ENCODE measurements at places on chromosomes 5 and 9. TPM values are rescaled to one million over a fixed set of nuclear protein-coding genes. Genes with fewer than 3 reads are reported as not detected.

Gene ENHO
- 102 TPM for total RNA-seq

DNA sequence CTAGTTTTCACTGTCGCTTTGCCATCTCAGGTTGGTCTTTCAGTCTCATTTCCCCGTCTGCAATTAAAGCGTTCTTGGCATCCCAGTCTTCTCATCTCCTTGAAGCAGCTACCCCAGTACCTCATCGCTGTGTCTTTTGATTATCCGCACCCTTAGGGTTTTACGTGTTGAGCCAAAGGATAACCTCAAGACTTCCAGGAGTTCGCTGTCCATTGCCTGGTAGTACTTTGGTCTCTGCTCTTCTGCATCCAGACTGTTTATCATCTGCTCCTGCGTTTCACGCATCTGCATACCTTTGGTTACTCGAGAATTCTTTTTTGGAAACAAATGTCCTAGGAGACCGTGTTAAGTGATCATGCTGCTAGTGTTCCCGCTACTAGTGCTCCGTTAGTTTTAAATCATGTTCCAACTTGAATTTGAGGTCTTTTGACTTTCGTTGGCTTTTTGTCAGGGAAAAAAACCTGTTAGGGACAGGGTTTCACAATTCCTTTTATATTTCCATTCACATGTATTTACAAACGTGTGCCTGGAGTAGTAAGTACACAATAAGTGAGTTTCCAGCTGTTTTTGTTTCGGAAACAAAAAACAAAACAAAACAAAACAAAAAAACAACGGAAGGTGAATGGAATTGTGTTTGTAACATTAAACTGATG is 888 bp downstream of the RABGAP1 start:
- no peak for DNase-seq

GRCh38 chr5:163379298-163380155 is 57.9 kb upstream of the CCNG1 start:
- DNase-seq, result no peak

DNA sequence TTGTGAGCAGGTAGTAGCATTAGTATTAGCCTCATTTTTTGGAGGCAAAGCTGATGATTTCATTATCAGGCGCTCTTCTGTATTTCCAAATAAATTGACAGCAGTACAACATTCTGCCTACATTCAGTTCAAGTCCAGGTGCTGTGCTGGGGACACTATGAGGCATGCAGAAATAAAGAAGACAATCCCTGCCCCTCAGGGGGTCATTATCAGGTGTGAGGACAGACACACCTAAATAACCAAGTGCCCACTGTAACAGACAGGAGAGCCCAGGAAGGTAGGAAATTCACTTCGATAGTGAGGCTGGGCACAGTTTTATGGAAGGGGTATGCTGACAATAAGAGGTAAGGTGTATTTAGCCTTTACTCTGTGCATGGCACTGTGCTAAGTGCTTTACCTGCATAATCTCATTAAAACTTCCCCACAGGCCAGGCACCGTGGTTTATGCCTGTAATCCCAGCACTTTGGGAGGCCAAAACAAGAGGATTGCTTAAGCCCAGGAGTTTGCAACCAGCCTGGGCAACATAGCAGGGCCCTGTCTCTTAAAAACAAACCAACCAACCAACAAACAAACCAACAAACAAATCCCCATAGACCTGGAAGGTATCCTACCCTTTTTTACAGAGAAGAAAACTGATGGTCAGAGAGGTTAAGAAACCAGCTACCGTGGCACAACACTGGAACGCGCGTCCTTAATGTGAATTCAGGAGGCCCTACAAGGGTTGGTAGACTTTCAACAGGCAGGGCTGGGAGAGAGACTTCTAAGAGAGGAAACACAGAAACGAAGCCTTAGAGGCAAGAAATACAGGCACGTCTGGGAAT is 17.5 kb upstream of the GPX3 start:
- no peak for DNase-seq

Gene KIF12
- total RNA-seq, result 4.1 TPM

Gene SLC4A9
- 3.4 TPM for total RNA-seq

DNA sequence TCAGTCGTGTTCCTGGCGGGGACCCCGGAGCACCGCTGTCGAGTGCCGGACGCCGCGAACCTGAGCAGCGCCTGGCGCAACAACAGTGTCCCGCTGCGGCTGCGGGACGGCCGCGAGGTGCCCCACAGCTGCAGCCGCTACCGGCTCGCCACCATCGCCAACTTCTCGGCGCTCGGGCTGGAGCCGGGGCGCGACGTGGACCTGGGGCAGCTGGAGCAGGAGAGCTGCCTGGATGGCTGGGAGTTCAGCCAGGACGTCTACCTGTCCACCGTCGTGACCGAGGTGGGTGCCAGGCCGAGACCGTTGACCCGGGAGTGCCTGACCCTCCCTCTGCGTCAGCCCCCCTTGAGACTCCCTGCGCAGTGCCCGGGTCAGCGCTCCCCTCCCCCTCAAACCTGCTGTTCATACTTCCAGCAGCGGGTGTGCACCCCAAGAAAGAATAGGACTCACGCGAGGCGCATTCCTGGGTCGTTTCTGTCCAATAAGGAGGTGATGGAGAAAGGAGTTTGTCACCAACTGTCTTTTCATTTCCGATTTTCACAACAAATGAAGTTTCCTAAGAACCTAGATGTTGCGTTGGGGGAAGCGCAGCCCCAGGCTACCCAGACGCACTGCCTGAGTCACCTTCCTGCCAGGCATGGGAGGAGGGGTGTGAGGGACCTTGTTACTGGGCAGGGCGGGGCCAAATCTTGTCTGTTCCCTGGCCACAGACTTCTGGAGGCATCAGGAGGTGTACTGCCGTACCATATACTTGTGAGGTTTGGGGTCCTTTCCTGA is 722 bp downstream of the SLC22A4 start:
- DNase-seq, result peak; percentile 46

DNA sequence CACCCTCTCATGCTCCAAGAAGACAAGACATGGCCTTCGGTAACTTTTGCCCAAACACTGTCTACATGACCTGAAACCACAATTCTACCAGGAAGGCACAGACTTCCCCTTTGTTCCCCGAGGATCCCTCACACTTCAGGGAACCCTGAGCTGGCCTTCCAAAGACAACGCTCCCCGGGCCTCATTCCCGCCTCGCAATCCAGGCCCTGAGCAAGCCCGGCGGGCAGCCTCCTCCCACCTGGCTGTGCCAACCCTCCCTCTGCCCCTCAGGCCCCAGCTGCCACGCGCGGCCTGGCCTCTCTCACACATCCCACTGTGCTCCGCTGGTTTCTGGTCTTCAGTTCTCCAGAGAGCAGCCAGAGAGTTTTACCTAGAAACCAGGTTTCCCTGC is 7.3 kb downstream of the QSOX2 start:
- no peak for DNase-seq

DNA sequence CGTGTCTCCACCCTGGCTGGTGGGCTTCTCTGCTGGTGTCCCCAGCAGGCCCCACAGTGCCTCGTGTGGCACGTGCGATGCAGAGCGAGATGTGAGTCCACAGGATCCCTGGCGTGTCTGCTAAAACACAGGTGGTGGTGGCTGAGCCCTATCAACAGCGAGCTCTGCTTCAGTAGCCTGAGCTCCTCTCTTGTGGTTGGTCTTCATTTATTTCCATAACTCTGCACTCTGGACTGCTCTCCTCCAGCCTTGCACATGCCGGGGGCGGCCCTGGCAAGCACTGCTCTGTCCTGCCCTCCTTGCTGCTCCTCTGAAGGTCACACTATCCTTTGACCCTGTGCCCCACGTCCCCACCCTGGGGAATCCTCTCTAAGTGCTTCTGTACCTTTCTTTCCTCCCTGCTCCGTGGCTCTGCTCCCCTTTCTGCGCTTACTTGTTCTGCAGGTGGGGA is 59.2 kb downstream of the NSUN2 start:
- no peak for DNase-seq

GRCh38 chr5:140605879-140606278 is 27.1 kb downstream of the CD14 start:
- no peak for DNase-seq

DNA sequence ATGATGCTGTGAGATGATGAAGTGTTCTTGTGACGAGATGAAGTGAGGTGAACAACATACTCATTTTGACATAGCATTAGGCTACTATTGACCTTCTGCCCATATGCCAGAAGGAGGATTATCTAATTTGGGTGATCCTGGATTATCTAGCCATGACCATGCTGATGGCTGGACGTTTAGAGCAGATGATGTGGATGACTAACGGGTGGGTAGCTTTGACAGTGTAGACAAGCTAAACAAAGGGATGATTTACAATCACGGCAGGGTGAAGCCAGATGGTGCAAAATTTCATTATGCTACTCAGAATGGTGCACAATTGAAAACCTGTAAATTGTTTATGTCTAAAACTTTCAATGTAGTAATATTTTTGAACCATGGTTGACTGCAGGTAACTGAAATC is 2403.4 kb upstream of the ACO1 start:
- DNase-seq, result no peak

GRCh38 chr5:3835811-3836210 is 240.2 kb downstream of the IRX1 start:
- no peak for DNase-seq

GRCh38 chr5:101878190-101878589 is 417.9 kb downstream of the SLCO4C1 start:
- DNase-seq, result no peak

GRCh38 chr9:136178061-136178772 is 26.7 kb downstream of the LHX3 start:
- no peak for DNase-seq

Gene ST8SIA4
- 8.0 TPM for total RNA-seq

GRCh38 chr9:76223749-76224340 is 170.4 kb downstream of the RFK start:
- no peak for DNase-seq

Gene SH2D3C
- 27.9 TPM for total RNA-seq
